CD4-positive, alpha-beta T cell treated with Interleukin-4 for 1 hour (primary cell): ENCODE measurements at places on chromosomes 13 and 19.

DNA sequence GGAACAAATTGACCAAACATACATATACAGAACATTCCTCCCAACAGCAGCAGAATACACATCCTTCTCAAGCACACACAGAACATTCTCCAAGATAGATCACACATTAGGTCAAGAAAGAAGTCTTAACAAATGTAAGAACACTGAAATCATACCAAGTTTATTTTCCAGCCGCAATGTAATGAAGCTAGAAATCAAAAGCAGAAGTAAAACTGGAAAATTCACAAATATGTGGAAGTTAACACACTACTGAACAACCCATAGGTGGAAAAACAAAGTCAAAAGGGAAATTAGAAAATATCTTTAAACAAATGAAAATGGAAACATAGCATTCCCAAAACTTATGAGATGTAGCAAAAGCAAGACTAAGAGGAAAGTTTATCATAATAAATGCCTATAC lies 692.6 kb downstream of the DIAPH3 start:
- DNase-seq = no peak

GRCh38 chr13:42814868-42815267 lies 33.5 kb downstream of the FAM216B start:
- no peak for DNase-seq

- no peak for DNase-seq
Observed at GRCh38 chr13:100298691-100299090, 209.8 kb downstream of the PCCA start.

DNA sequence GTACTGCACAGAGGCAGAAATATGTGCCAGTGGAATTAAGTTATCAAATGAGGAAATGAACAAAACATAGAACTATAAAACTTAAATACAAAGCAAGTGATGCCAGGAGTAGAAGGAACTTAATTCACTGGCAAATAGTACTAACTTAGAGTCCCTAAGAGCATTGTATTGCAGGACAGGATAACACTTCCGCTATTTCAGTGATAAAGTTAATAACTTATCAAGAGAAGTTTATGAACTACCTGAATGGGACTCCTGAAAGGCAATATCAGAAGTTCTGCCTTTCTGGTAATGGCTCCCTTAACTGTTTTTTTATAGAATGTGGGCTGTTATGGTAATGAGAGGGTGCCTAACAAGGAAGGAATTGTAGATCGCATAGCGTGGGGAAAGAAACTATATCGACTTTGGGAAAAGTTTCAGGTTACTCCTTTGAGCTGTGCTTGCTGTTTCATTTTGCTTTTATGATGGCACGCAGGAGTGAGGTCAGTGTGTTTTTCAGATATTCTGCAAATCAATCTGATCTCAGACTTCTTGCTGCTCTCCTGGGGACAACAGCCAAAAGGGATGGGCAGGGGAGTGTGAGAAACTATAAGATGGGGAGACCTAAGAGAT lies 95.3 kb upstream of the MLNR start:
- DNase-seq = no peak

- no peak for DNase-seq
Observed at GRCh38 chr19:35717665-35718344, at the start of gene KMT2B. Gene KMT2B, plus strand, starts transcription at chr19:35718003. Its CDS starts 16 bp downstream, at chr19:35718019.
